ENCODE measurements at places on chromosomes 11 and 22. TPM values are rescaled to one million over a fixed set of nuclear protein-coding genes. Genes with fewer than 3 reads are reported as not detected.

OR2D2 gene
- total RNA-seq, result not detected

TMEM191B gene
- 2.3 TPM for total RNA-seq

MFNG gene
- total RNA-seq, result 1.9 TPM

TSSK2 gene
- not detected for total RNA-seq

FOLR1 gene
- not detected for total RNA-seq

ARRB1 gene
- 12.6 TPM for total RNA-seq

KCNE3 gene
- total RNA-seq, result not detected

SYCE3 gene
- total RNA-seq, result 0.45 TPM

TNNT3 gene
- not detected for total RNA-seq

FAM180B gene
- not detected for total RNA-seq

ZNF202 gene
- total RNA-seq, result 9.3 TPM

CALCB gene
- 0.20 TPM for total RNA-seq

OR2AG1 gene
- total RNA-seq, result not detected

BDNF gene
- total RNA-seq, result 8.8 TPM

TRIM66 gene
- total RNA-seq, result 1.7 TPM

PAX6 gene
- 1.6 TPM for total RNA-seq

SCGB1C1 gene
- not detected for total RNA-seq

APOBEC3G gene
- not detected for total RNA-seq

CCDC88B gene
- 11.4 TPM for total RNA-seq

PGGHG gene
- total RNA-seq, result 6.8 TPM

ARHGAP8 gene
- total RNA-seq, result 1.6 TPM

DNAJB7 gene
- not detected for total RNA-seq

PATE4 gene
- total RNA-seq, result not detected

FOLR3 gene
- not detected for total RNA-seq

MRGPRF gene
- 0.12 TPM for total RNA-seq

MS4A3 gene
- not detected for total RNA-seq

ACTN3 gene
- not detected for total RNA-seq

FOLR2 gene
- not detected for total RNA-seq

SYT8 gene
- 0.26 TPM for total RNA-seq

BEST1 gene
- 2.6 TPM for total RNA-seq

KCNC1 gene
- 0.14 TPM for total RNA-seq

OR8G5 gene
- not detected for total RNA-seq
